Fibroblast of skin of back (primary cell): ENCODE measurements at places on chromosomes 3 and 15.
A peak's percentile ranks its signal among the peaks of the same experiment; 100 is the strongest.

DNA sequence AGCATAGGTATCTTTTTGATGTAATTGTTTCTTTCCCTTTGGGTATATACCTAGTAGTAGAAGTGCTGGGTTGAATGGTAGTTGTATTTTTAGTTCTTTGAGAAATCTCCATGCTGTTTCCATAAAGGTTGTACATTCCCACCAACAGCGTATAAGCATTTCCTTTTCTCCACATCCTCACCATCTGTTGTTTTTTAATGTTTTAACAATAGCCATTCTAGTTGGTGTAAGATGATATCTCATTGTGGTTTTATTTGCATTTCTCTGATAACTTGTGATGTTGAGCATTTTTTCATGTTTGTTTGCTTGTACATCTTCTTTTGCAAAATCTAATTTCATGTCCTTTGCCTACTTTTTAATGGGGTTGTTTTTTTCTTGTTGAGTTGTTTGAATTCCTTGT lies 80.0 kb upstream of the TMC3 start:
- DNase-seq: no peak

GRCh38 chr3:159788291-159788690 lies 200.3 kb upstream of the IL12A start:
- peak; percentile 68 for DNase-seq

GRCh38 chr3:16993227-16993626 lies 108.5 kb downstream of the PLCL2 start:
- DNase-seq: peak; percentile 13

- no peak for DNase-seq
Observed at GRCh38 chr3:64264501-64265109, 39.3 kb upstream of the PRICKLE2 start.

- no peak for DNase-seq
Observed at GRCh38 chr3:34020726-34021680, 222.6 kb downstream of the PDCD6IP start.

DNA sequence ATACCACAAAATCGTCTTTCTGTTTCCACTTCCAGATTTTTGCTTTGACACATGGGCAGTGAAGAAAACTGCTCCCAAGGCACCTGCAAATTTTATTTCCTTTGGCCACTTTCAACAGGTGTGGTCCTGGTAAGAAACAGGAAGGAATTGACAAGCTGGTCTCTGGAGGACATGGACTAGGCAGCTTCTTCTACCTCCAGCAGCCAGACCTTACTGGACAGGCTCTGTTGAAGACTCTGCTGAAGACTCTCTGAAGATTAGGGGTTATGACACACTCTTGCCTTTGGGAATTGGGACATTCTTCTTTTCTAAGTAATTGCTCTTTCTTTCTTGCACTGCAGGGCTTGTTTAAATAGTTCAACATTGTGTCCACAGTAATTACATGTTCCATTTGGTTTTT lies 147.7 kb upstream of the DCBLD2 start:
- peak; percentile 34 for DNase-seq

GRCh38 chr15:45164914-45165313 lies 22.9 kb downstream of the SHF start:
- no peak for DNase-seq

DNA sequence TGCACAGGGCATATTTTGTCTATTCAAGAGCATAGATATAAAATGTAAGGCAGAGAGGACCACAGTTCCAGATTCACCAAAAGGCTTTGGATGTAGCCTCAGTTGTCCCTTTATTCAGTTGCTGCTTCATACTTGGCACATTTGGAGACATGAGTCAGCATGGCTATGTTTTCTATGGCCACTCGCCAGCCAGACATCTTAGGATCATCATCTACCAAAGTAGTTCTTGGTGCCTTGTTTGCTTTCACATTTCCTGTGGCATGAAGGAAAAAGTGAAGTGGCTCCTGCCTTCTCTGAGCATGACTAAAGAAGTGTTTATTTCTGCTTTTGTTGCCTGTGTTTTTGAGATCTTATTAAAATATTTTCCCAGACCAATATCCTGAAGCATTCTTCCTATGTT lies 7.2 kb downstream of the SUSD5 start:
- DNase-seq: peak; percentile 95

DNA sequence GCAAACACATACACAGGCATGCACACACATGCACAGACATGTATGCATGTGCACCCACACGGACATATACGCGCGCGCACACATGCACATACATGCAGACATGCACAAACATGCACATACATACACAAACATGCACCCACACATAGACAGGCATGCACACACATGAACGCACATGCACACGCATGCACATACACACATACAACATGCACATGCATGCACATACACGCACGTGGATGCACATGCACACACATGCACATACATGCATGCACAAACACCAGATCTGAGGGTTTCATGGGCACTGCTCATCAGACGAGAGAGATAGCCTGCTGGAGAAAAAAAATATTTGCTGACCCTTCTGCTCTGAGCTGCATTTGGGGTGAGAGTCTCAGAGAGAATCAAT lies 31.7 kb upstream of the NTRK3 start:
- no peak for DNase-seq

DNA sequence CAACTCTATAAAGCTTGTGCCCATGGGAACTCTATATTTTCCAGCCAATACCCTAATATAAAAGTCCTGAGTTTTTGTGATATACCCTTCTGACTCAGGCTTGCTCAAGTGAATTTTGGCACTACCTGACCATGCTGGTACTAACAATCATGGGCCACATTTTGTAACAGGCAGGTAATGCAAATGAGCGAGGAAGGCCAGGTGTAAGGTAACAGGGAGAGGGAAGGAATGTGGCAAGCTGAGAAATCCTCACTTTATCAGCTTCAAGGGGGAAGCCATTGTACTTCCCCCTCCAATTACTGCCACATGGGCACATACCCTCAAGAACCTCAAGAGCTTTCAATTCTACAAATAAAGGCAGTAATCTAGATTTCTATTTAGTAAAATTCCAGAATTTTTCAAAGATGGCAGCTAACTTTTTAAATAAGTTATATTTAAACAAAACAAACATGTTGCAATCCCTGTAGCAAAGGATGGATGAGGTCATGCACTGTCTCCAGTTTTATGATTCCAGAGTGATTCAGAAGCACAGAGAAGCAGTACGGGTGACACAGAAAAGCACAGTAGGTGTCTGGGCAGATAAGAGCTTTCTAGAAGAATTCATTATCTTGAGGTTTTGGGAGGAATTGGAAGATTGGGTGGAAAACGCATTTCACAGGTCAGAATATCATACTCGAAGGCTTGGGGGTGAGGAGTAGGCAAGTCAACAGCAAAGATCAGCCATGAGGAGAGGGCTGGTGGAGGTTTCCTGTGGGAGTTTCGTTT lies 87.6 kb downstream of the FOXP1 start:
- DNase-seq: peak; percentile 96

DNA sequence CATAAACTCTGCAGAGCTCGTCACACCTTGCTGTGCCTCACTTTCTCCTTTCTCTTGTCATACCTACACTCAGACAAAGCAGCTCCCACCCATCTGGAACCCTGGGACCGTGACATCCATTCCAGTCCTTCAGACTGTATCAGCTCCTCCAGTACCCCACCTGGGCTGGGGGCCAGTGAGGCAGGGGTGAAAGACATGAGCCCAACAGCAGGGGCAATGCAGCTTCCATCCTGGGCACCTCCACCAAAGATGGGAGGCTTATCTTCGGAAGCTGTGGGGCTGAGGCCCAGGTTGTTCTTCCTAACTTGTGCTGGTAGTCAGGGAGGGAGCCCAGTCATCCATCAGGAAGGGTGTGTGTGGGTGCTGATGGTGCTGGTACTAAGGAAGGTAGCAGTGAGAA lies 109.2 kb downstream of the EEFSEC start:
- no peak for DNase-seq

DNA sequence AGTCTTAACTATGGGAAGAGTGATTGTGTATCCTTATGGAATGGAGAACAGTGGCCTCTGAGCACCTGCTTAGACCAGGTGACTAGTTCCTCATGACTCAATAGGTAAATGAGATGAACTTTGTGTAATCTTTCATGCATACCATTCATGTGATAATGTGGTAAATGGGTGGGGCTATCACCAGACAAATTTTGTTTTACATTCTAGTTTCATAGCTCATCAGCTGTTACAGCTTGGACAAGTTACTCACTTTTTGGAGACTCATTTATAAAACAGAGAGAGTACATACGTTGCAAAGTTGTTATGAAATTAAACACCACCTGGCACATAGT lies 103.7 kb upstream of the TGFBR2 start:
- DNase-seq: peak; percentile 60

DNA sequence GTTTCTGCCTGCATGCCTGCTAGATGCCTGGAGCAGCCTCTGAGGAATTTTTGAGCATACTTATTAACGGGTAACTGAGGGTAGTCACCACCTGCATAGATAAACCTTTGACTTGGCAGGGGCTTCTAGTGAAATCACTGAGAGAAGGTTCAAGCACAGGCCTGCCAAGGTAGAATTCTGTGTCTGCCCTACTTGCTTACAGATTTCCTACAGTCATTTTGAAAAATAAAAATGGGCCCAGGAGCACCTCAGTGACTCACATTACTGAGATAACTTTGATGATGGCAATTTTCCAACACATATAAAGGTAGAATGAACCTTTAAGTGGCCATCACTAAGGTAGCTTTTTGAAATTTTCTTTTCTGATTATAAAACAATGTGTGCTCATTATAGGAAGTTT lies 10.8 kb downstream of the CRTAP start:
- no peak for DNase-seq

- DNase-seq: no peak
Observed at GRCh38 chr3:45985532-45986302, 9.9 kb downstream of the FYCO1 start.

DNA sequence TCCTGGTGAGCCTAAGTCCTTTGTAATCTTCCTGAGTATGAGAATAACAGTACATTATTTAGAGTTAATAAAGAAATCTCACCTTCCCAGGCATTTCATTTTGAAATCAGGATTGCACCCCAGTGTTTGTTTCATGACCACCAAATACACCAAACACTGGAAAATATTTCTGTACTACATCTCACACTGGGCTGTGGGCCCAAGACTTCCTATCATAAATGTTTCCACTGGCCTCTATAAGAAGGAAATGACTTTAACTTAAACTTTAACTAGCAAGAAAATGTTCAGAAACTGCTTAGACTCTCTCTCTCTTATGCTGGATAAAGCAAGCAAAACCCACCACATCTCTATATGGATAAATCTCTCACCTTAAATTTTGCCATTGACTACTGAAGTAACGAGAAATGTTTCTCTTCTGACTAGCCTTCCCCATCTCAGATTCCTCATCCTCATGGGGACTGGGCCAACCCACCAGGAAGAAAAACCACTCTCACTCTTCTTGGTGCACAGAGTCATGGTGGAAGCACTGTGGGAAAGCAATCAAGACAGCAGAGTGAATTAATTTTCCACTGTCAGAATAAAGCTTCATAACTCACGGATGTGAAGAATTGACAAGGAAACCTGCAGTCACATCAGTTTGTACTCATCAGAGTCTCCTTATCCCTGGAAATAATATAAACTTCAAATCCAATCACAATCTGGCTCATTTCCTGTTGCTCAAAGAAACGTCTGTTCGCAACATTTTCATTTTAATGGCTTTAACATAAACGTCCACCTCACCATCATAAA lies 859.6 kb downstream of the EPHA3 start:
- no peak for DNase-seq

GRCh38 chr15:51380999-51381806 lies 39.7 kb downstream of the GLDN start:
- DNase-seq: peak; percentile 75

DNA sequence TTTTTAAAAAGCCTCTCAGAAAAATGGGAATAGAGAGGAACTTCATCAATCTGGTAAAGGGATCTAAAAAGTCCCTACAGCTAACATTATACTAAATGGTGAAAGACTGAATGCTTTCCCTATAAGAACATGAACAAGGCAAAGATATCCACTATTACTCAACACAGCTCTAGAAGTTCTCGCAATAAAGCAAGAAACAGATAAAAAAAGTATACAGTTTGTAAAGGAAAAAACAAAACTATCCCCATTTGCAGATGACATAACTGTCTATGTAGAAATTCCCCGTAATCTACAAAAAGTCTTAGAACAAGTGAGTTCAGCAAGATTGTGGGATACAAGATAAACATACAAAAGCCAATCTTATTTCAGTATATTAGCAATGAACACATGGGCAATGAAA lies 15.4 kb downstream of the EDC3 start:
- DNase-seq: no peak

DNA sequence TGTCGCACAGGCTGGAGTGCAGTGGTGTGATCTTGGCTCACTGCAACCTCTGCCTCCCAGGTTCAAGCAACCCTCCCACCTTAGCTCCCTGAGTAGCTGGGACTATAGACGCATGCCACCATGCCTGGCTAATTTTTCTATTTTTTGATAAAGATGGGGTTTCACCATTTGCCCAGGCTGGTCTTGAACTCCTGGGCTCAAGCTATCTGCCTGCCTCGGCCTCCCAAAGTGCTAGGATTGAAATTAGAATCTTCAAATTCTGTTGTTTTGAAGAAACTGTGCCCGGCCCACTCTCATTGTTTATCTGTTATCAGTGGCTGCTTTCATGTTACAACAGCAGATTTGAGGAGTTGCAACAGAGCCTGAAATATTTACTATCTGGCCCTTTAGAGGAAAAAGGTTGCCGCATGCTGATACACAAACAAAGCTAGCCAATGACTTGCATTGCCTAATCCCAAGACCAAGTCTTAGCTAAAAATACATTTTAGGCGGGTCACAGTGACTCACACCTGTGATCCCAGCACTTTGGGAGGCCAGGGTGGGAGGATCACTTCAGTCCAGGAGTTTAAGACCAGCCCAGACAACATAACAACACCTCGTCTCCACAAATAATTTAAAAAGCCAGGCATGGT lies 43.2 kb upstream of the PPP4R2 start:
- DNase-seq: no peak

GRCh38 chr3:181533811-181534210 lies 177.9 kb upstream of the SOX2 start:
- no peak for DNase-seq

DNA sequence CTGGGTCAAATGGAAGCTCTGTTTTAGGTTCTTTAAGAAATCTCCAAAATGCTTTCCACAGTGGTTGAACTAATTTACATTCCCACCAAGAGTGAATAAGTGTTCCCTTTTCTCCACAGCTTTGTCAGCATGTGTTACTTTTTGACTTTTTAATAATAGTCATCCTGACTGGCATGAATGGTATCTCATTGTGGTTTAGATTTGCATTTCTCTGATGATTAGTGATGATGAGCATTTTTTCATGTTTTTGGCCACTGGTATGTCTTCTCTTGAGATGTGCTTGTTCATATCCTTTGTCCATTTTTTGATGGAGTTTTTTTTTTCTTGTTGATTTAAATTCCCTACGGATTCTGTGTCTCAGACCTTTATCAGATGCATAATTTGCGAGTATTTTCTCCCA lies 745.0 kb upstream of the BCHE start:
- DNase-seq: peak; percentile 86

DNA sequence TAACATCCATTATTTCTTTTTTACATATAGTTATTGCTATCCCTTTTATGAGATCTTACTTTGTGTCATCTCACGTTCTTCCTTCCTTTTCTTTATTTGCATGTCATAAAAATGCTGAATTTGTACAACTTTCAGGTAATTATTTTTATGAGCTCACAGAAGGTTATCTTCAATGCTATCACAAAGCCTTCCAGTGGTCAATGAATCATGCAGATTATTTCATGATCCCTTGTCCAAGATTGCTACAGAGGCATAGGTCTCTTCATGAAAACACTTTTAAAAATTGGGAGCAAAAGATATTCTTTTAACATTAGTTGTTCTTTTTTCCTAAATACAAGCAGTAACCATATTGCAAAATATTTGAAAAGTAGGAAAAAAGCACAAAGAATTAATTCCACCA lies 880.1 kb upstream of the NR2F2 start:
- DNase-seq: no peak

GRCh38 chr3:14278265-14278798 lies 99.7 kb downstream of the LSM3 start:
- DNase-seq: no peak

- DNase-seq: no peak
Observed at GRCh38 chr15:65949491-65949890, 80.2 kb downstream of the RAB11A start.
